GM04504 (cell line): ENCODE measurements at places on chromosomes 5 and 9.

DNA sequence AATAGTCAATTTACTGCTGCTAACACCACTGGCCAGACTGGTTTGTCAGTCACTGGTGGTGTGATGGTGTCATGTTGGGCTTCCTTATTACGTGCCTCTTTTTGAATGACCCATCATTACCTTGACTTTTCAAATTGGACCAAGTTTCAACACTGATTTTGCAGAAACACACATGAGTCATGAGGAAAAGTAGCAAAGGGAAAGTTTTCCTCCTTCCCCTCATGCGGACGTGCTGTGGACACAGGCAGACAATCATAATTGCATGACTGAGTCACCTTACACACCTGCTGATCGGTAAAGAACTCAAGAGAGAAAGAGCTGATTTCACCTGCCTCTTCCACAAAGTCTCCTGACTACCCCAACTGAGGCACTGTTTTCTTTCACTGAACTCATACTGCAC, 324.5 kb downstream of the ARRDC3 start:
- DNase-seq, result no peak

DNA sequence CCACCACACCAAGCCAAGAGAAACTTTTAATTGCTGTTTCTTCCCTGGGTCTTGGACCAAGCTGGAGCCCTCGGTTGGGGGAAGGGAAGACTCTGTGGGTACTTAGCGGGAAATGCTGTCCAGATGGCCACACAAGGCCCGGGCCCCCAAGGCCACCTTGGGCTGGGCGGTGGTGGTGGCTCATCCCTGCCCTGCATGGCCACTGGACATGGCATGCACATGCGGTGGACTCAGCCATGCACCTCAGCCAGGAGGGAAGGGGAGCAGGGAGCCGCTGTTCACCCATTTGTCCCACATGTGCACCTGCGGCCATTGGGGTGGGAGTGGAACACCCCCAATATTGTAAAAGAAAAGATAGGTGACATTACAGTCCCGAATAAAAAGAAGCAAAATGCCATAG, 72.4 kb downstream of the RGMB start:
- no peak for DNase-seq

DNA sequence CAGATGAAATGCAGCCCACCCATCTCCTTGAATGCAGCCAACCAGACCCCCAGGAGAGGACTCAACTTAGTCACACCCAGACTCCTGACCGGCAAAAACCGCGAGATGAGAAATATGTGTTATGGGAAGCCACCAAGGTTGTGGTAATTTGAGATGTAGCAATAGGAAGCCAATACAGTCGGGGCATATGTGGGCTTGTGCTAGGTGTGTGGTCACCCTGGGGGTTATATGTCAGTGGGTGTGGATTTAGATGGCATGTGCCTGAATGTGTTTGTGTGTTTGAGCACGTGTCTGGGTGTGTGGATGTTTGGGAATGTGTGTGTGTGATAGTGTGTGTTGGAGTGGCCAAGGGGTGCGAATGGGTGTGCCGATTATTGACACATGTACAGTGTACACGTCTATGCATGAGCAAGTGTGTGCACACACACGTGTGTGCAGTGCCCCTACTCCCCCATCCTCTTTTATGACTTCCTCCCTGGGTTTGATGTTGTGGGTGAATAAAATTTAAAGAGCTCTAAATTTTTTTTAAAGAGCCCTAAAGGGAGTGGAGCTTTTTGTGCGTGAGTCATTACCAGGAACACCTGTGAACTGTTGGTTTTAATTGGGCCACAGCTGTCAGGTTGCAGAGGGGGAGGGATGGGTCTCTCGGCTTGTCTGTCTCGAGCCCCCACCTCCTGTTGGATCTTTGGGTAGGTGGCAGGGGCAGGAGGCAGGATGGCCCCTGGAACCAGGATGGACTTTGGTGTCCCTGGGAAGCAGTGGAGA, 86.8 kb downstream of the LHX2 start:
- no peak for DNase-seq

GRCh38 chr5:132019337-132019736, 7.9 kb upstream of the ACSL6 start:
- DNase-seq, result no peak

GRCh38 chr9:74573640-74574191, 76.6 kb downstream of the RORB start:
- no peak for DNase-seq
